Heart left ventricle (tissue), 16 donors: ENCODE measurements at places on chromosomes 3 and 15. TPM values are rescaled to one million over a fixed set of nuclear protein-coding genes. Genes with fewer than 3 reads are reported as not detected.

Gene DHX36
- total RNA-seq: 48.3 TPM

Gene DAZL
- total RNA-seq: not detected

Gene SACM1L
- total RNA-seq: 17.9 TPM

Gene PLSCR4
- 6.2 TPM for total RNA-seq

Gene REC114
- 0.82 TPM for total RNA-seq

Gene GNAT1
- total RNA-seq: not detected

DNA sequence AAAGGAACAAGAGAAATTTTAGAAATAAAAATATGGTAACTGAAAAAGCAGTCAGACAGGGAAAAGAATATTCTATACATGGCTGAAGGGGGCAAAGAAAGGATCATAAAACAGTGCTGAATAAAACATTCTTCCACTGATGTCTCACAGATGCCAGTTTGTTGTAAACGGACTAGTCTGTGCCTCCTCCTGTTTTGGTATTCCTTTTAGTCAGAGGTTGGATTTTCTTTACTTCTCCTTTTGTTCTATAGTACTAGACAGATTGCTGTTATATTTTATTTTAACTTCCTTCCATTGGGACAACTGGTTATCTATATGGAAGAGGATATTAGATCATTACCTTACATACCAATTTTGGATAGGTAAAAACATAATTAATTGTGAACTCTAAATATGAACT lies 16.0 kb upstream of the GNB5 start:
- H3K36me3 ChIP-seq: no peaks in the 10 kb centered on the region
- H3K4me1 ChIP-seq: no peaks in the 10 kb centered on the region
- DNase-seq: no peak
- no peaks in the 10 kb centered on the region for H3K27me3 ChIP-seq
- H3K27ac ChIP-seq: no peak overlapping the region

- peaks cover 16% of the 10 kb centered on the region for H3K4me1 ChIP-seq
- H3K27ac ChIP-seq: peak overlapping the region; percentile 97
- H3K27me3 ChIP-seq: no peaks in the 10 kb centered on the region
- peaks cover 34% of the 10 kb centered on the region for H3K36me3 ChIP-seq
- no peak for DNase-seq
- peak overlapping the region; percentile 87 for H3K4me3 ChIP-seq
Observed at GRCh38 chr3:48299746-48300712, 33.4 kb downstream of the SPINK8 start.

GRCh38 chr3:16810593-16811367 lies 74.0 kb upstream of the PLCL2 start:
- H3K36me3 ChIP-seq: no peaks in the 10 kb centered on the region
- no peak for DNase-seq
- peaks cover 11% of the 10 kb centered on the region for H3K4me1 ChIP-seq

- H3K27me3 ChIP-seq: no peaks in the 10 kb centered on the region
- H3K36me3 ChIP-seq: no peaks in the 10 kb centered on the region
- H3K4me3 ChIP-seq: no peak overlapping the region
- DNase-seq: no peak
Observed at GRCh38 chr3:10341901-10342398, 21.0 kb upstream of the SEC13 start.

- peaks cover 16% of the 10 kb centered on the region for H3K4me1 ChIP-seq
- peaks cover 77% of the 10 kb centered on the region for H3K36me3 ChIP-seq
- peak overlapping the region; percentile 99 for H3K27ac ChIP-seq
- DNase-seq: no peak
- H3K27me3 ChIP-seq: no peaks in the 10 kb centered on the region
Observed at GRCh38 chr15:75368689-75369239, 357 bp upstream of the MAN2C1 start.

DNA sequence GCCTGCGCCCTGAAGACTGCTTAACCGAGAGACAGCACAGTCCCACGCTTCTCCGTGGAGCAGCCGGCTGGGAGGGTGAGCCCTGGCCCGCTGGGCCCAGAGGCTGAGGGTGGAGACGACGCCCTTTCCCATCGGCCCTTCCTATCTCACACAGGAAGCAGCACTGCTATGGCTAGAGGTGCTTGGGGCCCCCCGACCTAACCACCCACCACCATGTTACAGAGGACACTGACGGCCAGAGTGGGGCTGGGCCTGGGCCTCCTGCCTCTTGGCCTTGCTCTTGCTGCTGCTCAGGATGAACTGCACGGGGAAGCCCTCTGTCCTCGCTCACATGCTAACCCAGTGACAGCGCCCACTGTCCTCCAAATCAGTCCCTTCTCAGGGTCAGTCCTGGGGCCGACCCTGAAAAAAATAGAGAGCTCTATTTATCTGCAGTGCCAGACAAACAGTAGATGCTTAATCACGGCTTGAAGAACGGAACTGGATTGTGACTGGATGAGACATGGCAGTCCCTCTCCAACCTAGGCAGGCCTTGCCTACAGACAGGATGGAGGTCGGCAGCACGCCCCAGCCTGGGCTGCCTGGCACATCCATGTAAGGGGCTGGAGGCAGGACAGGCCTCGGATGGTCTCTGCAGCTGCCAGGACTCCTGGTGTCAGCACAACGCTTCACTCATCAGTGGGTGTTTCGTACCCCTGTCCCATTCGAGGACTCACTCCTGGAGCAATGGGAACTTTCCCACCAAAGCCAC lies 14.2 kb downstream of the TMEM44 start:
- H3K27me3 ChIP-seq: no peaks in the 10 kb centered on the region
- H3K4me3 ChIP-seq: no peak overlapping the region
- H3K27ac ChIP-seq: no peak overlapping the region
- no peaks in the 10 kb centered on the region for H3K4me1 ChIP-seq

DNA sequence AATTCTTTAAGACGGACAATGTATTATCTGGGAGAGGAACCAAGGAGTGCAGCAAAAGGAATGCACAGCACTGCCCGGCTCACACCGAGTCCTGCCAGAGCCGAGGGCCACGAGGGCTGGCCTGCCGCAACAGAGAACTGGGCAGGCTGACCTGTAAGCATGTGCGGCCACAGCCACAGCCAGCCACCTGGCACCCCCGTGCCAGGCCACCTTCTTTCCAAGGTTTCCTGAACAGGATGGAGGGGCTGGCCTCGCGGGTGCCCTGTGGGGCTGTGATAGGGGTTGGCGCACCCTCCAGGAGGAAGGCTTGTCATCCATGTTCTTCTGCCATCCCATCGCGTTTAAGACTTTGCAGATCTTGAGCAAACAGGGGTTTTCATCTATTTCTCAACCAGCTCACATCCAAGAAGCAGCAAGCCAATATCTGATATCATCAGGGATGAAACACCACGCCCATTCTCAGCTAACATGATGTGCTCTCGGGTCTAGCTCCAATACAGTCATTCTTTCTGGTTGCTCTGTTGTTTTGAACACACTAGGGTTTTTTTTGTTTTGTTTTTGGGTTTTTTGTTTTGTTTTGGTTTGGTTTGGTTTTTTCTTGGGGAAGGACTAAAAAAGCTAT lies 10.2 kb downstream of the CA12 start:
- peaks cover 29% of the 10 kb centered on the region for H3K4me1 ChIP-seq
- H3K27ac ChIP-seq: no peak overlapping the region
- H3K27me3 ChIP-seq: no peaks in the 10 kb centered on the region
- no peak for DNase-seq
- H3K36me3 ChIP-seq: no peaks in the 10 kb centered on the region

- H3K27me3 ChIP-seq: no peaks in the 10 kb centered on the region
- H3K27ac ChIP-seq: no peak overlapping the region
- no peak for DNase-seq
Observed at GRCh38 chr3:71547249-71548198, 36.0 kb downstream of the FOXP1 start.

DNA sequence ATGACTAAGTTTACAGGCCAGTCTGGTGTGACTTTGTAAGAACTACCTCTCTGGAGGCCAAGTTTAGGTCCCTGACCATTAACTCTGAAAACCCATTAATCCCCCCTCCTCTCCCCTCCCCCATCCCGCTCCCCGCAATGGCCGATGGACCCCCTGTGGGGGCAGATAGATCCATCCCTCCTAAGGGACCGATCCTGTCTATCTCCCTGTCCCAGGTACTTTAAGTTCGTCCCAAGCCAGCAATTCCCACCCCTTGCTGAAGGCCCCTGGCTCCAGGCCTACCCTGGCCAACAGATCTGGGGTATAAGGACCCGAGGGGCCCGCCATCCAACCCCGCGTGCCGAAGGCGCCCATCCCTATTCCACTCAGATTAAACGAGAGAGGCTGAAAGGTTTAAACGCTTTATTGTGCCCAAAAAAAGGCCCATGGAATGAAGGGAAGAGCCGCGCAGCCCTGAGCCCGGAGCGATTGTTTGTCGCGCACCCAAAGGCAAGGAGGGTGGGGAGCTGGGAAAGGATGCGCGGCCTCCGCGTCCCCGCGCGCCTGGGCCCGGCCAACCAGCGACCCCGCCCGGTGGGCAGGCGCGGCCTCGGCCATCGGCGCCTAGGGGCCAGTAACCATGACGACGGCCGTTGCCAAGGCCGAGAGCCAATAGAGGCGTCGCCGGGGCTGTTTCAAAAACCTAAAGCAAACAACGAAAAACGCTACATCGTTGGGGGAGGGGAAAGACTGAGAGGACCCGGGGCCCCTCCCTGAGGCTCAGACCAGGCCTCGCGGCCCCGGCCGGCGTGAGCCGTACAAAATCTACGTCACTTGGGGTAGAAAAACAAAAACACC lies 35.9 kb downstream of the HMCES start:
- no peaks in the 10 kb centered on the region for H3K27me3 ChIP-seq
- H3K4me3 ChIP-seq: peak overlapping the region; percentile 58
- H3K27ac ChIP-seq: peak overlapping the region; percentile 88

DNA sequence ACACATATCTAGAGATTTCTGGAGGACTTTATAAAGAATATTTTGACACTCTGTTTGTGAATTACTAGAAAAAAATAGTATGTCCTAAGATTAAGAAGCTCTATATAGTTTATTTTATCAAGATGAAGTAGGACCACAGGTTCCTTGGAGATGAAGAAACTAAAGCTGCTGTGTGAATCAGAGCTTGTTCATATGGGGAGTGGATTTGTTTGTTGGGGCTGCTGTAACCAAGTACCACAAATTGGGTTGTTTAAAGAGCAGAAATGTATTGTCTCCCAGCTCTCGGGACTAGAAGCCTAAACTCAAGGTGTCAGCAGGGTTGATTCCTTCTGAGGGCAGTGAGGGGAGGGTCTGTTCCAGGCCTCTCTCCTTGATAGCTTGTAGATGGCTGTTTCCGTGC lies 270.6 kb upstream of the UMPS start:
- H3K4me3 ChIP-seq: no peak overlapping the region
- no peak for DNase-seq
- no peaks in the 10 kb centered on the region for H3K27me3 ChIP-seq
- H3K27ac ChIP-seq: no peak overlapping the region
- no peaks in the 10 kb centered on the region for H3K4me1 ChIP-seq

- no peak overlapping the region for H3K27ac ChIP-seq
- H3K4me3 ChIP-seq: no peak overlapping the region
- H3K36me3 ChIP-seq: peaks cover under 1% of the 10 kb centered on the region
- no peaks in the 10 kb centered on the region for H3K27me3 ChIP-seq
Observed at GRCh38 chr3:31615071-31615875, 82.5 kb downstream of the STT3B start.

- no peak overlapping the region for H3K4me3 ChIP-seq
- no peaks in the 10 kb centered on the region for H3K36me3 ChIP-seq
- H3K27me3 ChIP-seq: no peaks in the 10 kb centered on the region
- H3K27ac ChIP-seq: no peak overlapping the region
Observed at GRCh38 chr15:81887912-81888311, 157.9 kb downstream of the MEX3B start.
